Panc1 (cell line): ENCODE measurements at places on chromosomes 16 and 17. TPM values are rescaled to one million over a fixed set of nuclear protein-coding genes. Genes with fewer than 3 reads are reported as not detected.

- no peak overlapping the region for H3K27ac ChIP-seq
- no peaks in the 10 kb centered on the region for H3K27me3 ChIP-seq
- no peak for DNase-seq
- H3K4me1 ChIP-seq: no peaks in the 10 kb centered on the region
- H3K4me3 ChIP-seq: no peak overlapping the region
These were observed 148.2 kb downstream of the SNX29 start for GRCh38 chr16:12124742-12125141.

GRCh38 chr17:80821546-80821945, 170.1 kb upstream of the CHMP6 start:
- DNase-seq: no peak
- peaks cover 1% of the 10 kb centered on the region; the same call in 1 of the 2 replicates for H3K4me1 ChIP-seq
- no peak overlapping the region for H3K4me3 ChIP-seq
- no peaks in the 10 kb centered on the region for H3K27me3 ChIP-seq
- H3K36me3 ChIP-seq: no peaks in the 10 kb centered on the region

GRCh38 chr16:66741169-66741900, 10.1 kb downstream of the DYNC1LI2 start:
- peaks cover 12% of the 10 kb centered on the region for H3K36me3 ChIP-seq
- no peaks in the 10 kb centered on the region for H3K27me3 ChIP-seq
- H3K27ac ChIP-seq: peak overlapping the region; percentile 78; the same call in 1 of the 2 replicates

DNA sequence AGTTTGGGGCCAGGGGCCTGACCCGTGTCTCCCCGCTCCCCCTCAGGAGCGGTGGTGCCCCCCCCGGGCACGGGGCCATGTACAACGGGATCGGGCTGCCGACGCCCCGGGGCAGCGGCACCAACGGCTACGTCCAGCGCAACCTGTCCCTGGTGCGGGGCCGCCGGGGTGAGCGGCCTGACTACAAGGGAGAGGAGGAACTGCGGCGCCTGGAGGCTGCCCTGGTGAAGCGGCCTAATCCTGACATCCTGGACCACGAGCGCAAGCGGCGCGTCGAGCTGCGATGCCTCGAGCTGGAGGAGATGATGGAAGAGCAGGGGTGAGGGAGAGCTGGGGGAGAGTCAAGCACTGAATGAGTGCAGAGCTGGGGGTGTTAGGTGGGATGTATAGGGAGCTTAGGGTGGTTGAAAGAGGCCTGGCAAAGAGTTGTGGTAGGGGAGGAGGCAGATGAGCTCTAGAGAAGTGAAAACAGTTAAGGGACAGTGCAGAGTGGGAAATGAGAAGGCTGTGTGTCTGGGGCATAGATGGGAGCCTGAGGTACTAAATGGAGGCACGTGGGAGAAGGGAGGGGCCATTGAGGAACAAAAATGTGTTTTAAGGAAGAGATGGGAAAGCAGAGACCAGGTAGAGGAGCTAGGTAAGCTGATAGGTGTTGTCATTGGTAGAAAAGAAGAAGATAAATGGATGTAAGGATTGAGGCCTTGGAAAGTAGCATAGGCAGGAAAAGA, 4.0 kb downstream of the SRRM2 start:
- H3K4me1 ChIP-seq: peaks cover 20% of the 10 kb centered on the region
- H3K27ac ChIP-seq: peak overlapping the region; percentile 98
- no peak overlapping the region for H3K4me3 ChIP-seq

DNA sequence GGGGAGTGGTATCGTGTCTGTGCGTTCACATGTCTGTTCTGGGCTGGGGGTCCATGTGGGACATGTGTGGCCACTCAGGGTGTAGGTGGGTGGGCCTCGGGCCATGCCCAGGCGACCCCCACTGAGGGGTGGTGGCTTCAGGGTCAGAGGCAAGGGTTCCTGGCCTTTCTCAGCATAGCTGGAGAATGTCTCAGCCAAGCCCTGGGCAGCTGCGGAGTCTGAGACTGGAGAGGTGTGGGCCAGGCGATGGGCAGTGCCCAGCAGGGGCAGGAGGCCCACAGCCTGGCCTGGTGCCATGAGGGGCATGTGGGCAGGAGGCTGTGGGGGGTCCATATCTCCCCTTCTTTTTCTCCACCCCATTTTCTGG, 1.2 kb downstream of the FSCN2 start:
- no peaks in the 10 kb centered on the region for H3K36me3 ChIP-seq
- no peak overlapping the region for H3K4me3 ChIP-seq
- peaks cover 11% of the 10 kb centered on the region for H3K4me1 ChIP-seq
- H3K27ac ChIP-seq: no peak overlapping the region
- DNase-seq: no peak
- H3K27me3 ChIP-seq: no peaks in the 10 kb centered on the region

DNA sequence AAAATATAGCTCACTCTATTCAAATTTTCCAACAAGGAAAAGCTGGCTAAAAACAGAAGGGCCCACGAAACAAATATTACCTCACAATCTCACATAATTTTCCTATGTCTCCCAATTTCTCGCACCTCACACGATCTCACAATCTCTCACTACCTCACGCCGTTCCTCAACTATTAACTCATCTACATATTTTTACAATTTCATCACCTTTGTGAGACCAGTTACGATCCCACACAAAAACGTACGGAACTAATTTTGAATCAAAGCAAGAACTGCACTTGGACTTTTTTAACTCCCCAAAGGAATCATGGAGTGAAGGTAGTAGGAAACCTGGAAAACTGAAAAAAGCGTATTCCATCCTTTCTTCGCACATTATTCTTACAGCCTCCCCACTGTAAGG, 1.1 kb downstream of the CBX1 start:
- DNase-seq: no peak
- peak overlapping the region; percentile 66 for H3K4me3 ChIP-seq
- peak overlapping the region; percentile 86 for H3K27ac ChIP-seq
- H3K36me3 ChIP-seq: peaks cover 4% of the 10 kb centered on the region; the same call in 1 of the 2 replicates

DNA sequence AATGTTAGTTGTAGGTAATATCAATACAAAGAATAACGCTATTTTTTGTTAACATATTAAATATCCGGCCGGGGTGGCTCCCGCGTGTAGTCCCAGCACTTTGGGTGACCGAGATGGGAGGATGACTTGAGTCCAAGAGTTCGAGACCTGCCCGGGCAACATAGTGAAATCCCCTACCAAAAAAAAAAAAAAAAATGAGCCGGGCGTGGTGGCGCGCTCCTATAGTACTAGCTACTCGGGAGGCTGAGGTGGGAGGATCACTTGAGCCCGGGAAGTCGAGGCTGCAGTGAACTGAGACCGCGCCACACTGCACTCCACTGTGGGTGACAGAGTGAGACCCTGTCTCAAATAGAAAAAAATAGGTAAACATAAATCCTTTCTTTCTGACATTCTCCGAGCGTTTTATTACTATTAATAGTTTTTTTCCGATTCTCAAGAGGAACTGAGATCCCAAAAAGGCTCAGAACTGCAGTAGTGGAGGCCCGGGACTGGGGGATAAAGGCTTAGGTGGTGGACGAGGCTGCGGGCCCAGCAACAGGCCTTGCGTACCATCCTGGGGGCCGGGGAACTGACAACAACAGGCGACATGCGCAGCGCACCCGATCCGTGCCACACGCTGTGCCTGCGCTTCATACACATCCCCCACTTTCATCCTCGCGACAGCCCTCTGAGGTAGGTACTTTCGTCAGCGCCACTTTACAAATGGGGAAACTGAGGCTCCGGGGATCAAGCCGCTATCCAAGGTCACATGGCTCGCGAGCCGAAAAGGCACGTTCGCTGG, 919 bp downstream of the N4BP1 start:
- peak overlapping the region; percentile 80 for H3K4me3 ChIP-seq
- H3K36me3 ChIP-seq: no peaks in the 10 kb centered on the region; the same call in 1 of the 2 replicates
- H3K27ac ChIP-seq: peak overlapping the region; percentile 69

SBK1 gene
- total RNA-seq: 2.4 TPM

SPATA32 gene
- 0.26 TPM for total RNA-seq

GRCh38 chr17:57833179-57833939, 16.5 kb downstream of the MRPS23 start:
- H3K4me1 ChIP-seq: peaks cover 8% of the 10 kb centered on the region
- DNase-seq: no peak
- H3K27me3 ChIP-seq: no peaks in the 10 kb centered on the region

GRCh38 chr16:53518550-53519416, 15.8 kb upstream of the AKTIP start:
- H3K36me3 ChIP-seq: no peaks in the 10 kb centered on the region
- no peaks in the 10 kb centered on the region for H3K4me1 ChIP-seq
- no peak for DNase-seq
- no peak overlapping the region for H3K4me3 ChIP-seq
- no peak overlapping the region for H3K27ac ChIP-seq

DNA sequence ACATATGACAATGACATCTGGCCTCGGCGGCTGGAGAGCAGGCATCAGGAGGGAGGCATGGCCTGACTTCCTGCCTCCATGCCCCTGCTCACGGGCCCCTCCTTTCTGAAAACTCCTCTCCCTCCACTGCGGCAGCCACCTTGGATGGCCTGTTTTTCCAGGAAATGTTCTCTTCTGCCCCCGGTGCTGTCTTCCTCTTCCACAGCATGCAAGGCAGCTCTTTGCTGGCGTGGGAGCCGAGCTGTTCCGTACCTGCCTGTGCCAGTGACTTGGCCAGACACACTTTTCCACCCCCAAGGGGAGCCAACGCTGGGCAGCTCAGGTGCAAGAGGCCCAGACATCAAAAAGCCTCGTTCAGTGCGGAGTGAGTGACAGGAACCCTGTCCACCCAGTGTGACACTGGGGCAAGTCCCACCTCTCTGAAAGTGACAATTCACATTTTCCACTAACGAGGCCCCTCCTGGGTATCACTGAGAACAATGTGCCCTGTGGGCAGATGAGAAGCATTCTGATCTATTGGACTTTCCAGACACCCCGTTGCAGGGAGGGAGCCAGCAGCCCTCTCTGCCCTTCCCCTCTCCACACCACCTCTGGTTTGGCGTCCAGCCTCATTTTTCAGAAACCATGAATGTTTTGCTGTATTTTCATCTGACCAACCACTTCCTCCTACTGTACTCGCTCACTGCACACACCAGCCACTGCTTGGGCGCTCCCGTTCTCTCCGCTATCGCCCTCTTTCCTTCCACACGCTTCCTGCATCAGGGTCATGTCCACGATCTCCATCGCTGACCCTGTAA, 31.2 kb downstream of the NSMCE1 start:
- H3K36me3 ChIP-seq: peaks cover 4% of the 10 kb centered on the region
- H3K4me1 ChIP-seq: 0 out of 2 replicates have a peak, but pooled peaks cover under 1% of the 10 kb centered on the region
- H3K27ac ChIP-seq: no peak overlapping the region

DNA sequence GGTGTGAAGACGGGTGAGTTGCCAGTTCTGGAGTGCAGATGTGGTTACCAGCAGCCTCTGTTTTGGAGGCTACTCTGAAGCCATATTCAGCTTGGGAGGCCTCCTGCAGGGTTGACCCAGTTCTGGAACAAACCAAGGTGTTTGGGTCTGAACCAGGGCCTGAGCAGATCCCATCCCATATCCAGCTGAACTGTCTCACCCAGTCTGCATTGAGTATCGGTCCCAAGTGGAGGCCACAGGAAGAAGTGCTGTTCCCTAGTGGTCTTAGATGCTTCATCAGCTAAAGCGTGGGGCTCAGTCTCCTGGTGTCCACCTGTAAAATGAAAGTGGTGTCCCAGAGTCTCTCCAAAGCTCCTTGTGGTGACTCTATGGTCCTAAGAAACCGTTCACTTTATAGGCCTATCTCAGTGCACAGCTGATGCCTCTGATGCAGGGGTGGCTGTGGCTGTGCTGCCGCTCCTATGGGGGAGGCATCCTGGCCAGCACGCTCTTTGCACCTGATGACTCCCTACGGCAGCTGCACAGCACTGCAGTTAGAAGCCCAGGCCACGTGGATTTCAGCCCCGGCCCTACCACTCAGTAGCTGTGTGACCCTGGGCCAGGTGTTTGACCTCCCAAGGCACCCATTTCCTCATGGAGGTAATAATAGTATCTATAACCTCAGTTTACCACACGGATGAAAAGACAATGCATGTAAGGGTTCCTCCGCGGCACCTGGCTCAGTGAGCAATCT, 21.0 kb downstream of the CBX4 start:
- no peak for DNase-seq
- H3K4me1 ChIP-seq: no peaks in the 10 kb centered on the region
- H3K4me3 ChIP-seq: no peak overlapping the region
- no peaks in the 10 kb centered on the region for H3K36me3 ChIP-seq
- H3K27me3 ChIP-seq: no peaks in the 10 kb centered on the region

GRCh38 chr17:15273141-15273793, 8.1 kb upstream of the PMP22 start:
- H3K36me3 ChIP-seq: no peaks in the 10 kb centered on the region
- H3K27me3 ChIP-seq: no peaks in the 10 kb centered on the region; the same call in 1 of the 2 replicates
- H3K27ac ChIP-seq: no peak overlapping the region

DNA sequence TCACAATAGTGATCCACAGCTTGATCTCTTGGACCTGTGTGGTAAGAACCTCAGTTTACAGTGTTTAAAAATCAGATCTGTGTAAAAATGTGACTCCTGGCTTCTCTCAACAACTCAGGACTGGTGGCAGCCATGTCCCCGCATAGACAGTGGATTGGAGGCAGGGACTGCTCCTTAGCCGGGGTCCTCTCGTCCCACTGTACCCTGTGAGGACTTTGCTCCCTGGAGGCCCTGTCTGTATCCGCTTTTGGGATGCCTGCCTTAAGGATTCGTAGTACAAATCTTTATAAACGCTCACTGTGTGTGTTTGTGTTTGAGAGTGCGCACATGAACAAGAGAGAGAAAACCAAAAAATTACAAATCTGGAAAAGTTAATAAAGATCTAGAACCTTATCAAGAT, 142.5 kb downstream of the SNX29 start:
- H3K4me1 ChIP-seq: no peaks in the 10 kb centered on the region
- H3K27ac ChIP-seq: no peak overlapping the region
- H3K27me3 ChIP-seq: no peaks in the 10 kb centered on the region
- H3K36me3 ChIP-seq: no peaks in the 10 kb centered on the region

- H3K4me3 ChIP-seq: peak overlapping the region; percentile 78
- no peak for DNase-seq
- peaks cover 71% of the 10 kb centered on the region for H3K4me1 ChIP-seq
These were observed 580 bp downstream of the BCAR1 start for GRCh38 chr16:75250809-75251279.
